ENCODE measurements at places on chromosomes 11 and 22.

DNA sequence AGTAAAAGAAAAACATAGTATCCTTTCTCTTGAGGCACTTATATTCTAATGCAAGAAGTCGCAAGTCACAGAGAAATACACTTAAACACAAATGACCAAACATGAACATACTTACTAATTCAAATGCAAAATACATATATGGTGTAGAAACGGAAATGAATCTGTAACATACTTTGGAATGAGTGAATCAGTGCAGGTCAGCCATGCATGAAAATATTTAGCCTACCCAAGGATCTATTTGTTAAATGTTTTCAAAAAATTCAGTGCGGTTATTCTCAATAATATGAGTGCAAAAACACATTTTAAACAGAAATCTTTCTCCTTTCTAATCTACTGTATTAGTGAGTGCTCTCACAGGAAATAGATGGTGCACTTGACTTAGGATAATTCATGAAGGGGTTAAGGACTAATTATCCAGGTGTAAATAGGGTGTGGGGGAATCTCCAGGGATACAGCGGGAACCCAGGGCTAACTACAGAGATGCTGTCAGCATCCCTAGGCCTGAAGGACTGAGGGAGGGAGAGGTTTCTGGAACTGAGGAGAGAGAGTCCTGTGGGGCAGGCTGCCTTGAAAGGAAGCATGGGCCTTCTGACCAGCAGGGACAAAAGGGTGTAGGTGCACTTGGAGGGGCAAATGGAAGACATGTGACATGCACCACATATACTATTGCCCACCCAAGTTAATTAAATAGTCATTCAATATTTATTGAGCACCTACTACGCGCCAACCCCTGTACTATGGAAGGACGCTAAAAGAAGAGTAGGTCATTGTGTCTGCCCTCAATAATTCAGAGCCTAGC lies 139.2 kb downstream of the MAML2 start:
- no peak for DNase-seq

GRCh38 chr22:39620924-39621690 lies 50.6 kb downstream of the CACNA1I start:
- no peak for DNase-seq

DNA sequence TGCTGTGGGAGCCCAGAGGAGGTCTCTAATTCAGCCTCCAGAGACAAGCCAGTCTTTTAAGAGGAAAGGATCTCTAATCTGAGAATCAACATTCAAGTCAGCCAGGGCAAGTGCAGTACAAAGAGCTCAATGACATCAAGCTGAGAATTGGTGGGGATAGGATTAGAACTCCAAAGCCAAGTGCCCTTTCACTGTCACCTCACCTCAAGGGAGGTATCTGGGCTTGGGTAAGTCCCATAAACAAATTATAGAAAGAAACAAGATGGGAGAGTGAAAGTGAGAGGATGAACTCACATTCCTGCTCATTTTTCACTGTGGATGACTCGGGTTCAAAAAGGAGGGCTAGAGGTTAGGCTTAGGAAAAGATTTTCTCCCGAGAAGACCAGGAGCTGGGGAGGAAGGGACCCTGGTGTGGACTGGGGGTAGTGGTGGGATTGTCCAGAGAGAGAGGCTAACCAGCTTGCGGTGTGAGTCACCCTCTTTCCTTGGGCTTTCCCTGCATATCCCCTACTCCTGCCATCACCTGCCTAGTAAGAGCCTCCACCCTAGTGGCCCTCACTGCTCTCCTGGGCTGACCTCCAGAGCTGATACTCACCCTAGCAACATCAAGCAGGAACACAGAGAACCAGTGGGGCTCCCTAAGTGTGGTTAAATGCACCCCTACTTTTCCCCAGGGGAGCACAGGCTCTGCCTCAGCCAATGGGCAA lies 70.4 kb downstream of the RRM1 start:
- DNase-seq = no peak

DNA sequence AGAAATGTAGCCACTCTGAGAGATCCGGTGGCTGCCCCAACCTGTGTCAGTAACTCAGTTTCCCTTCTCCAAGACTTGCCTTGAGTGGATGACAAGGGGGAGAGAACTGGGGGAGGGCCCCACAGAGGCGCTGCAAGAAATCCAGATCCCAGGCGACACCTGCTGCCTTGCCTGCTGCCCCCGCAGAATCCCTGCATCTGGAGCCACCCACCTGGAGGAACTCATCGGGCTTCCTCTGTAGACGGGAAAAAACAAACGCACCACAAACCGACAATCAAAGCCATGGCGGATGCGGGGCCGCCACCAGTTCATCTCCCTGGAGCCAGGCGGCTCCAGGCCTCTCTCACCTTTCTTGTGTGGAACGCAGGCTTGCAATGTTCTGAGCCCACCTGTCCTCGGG lies 40.2 kb downstream of the MACROD1 start:
- DNase-seq = no peak

DNA sequence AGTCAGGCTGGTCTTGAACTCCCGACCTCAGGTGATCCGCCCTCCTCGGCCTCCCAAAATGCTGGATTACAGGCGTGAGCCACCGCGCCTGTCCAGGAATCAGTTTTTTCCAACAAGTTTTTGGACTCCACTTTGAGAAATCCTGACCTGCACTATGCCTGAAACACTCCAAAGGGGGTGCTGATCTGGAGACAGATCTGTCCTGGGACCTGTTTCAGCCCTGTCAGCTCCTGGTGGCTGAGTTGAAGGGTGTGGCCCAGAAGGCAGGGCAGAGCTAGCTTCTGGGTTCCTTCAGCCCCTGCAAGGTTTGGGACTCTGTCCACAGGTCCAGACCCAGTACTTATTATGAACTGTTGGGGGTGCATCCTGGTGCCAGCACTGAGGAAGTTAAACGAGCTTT lies 1.2 kb downstream of the DNAJC4 start:
- no peak for DNase-seq

DNA sequence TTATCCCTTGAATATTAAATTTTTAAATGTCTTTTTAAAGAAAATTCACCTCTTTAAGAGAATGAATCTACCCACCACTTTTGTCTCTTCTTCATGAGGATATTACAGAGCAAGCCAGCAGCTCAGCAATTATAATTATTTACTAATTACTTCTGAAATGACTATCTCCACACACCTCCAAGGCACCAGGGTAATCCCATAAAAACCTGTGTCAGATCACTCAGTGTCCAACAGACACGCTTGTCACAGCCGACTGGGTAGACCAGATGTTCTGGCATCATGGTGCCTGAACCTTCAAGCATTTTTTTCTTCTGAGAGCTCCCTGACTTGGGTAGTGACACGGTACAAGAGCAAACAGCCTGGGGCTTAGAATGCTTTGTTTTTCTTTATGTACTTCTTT lies 61.4 kb downstream of the EFCAB6 start:
- DNase-seq = no peak

DNA sequence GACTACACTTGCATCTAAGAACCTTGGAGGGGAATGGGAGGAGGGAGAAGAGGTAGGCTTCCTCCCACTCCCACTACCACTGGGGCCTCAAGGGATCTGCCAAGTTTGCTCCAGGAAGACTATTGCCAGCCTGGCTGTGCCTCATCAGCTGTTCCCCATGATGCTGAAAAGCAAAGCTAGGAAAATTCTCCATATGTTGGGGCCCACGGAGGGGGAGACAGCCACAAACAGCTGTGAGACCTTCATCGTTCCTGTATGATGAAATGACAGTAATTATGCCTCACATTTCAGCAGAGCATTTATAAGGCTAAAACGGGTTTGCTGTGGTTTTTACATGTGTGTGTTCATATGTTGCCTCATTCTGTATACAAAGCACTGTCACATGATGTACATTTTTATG lies 6.7 kb downstream of the DSCAML1 start:
- DNase-seq = no peak

- DNase-seq = no peak
These were observed 16.2 kb upstream of the MFRP start for GRCh38 chr11:119362741-119363080.

GRCh38 chr11:118914987-118915386 lies 10.7 kb downstream of the BCL9L start:
- no peak for DNase-seq

DNA sequence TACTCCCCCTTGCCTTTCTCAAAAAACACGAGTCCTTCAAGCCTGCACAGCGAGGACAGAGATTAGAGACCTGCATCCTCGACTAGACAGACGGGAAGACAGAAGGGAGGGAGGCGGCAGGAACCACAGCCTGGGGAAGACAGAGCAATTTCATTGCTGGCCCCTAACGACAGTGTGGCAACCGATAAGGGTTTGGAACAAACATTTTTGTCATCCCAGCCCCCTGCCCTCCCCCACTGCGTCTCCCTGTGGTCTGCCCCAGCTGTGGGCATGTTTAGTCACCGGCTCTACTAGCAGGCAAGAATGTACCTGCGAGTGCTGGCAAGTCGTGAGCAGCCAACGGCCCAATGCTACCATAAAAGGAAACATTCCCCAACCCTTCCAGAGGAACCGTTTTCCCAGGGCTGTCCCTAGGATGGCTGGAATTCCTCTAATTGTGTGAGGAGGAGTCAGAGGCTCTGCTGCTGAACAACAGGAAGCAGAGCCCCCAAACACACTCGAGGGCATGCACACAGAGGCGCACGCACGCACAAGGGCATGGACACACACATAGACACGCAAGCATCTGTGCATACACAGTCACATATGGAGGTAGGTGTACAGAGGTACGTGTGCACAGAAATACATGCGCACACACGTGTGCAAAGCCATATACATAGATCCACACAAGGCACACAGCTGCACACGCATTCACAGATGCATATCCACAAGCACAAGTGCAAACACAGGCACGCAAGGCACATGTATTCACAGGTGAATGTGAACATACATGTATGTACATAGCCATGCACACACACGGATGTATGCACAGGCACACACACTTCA lies 58.3 kb downstream of the MYH9 start:
- no peak for DNase-seq

GRCh38 chr11:131857246-131857645 lies 486.8 kb downstream of the NTM start:
- no peak for DNase-seq

Measured in GM12864 (cell line).